ENCODE measurements at places on chromosomes 2 and 18.

GRCh38 chr2:166637051-166637450 lies 143.0 kb upstream of the SCN7A start:
- no peak for DNase-seq

DNA sequence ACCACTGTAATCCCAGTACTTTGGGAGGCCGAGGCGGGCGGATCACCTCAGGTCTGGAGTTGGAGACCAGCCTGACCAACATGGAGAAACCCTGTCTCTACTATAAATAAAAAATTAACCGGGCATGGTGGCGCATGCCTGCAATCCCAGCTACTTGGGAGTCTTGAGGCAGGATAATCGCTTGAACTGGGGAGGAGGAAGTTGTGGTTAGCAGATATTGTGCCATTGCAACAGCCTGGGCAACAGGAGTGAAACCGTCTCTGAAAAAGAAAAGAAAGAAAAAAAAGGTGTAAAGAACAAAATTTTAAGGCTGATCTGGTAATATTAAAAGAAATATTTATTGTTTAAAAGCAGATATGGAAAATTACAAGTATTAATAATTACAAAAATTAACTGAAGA lies 29.7 kb downstream of the ZNF804A start:
- no peak for DNase-seq

DNA sequence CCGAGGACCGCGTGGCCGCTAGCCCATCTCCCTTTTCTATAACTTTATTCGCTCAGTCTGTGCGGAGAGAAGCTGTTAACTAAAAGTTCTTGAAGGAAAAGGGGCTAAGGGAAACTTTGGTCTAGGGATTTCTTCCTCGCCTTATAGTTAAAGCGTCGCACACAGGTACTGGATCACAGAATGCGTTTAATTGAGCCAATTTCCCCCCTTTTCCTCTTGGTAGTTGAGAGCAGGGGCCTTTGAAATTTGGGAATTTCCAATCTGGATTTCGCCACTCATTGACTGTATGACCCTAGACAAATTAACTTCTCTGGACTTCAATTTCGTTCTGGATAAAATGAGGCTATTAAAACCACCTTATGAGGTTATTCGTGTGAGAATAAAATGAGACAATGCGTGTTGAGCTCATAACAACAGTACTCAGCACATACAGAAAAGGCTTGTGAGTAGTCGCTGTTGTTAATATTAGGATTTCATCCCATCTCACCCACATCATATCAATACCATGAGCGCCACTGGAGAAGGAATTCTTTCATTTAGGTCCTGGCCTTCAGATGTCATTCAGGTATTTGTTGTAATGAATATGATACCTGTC lies 763 bp upstream of the OLA1 start:
- no peak for DNase-seq

DNA sequence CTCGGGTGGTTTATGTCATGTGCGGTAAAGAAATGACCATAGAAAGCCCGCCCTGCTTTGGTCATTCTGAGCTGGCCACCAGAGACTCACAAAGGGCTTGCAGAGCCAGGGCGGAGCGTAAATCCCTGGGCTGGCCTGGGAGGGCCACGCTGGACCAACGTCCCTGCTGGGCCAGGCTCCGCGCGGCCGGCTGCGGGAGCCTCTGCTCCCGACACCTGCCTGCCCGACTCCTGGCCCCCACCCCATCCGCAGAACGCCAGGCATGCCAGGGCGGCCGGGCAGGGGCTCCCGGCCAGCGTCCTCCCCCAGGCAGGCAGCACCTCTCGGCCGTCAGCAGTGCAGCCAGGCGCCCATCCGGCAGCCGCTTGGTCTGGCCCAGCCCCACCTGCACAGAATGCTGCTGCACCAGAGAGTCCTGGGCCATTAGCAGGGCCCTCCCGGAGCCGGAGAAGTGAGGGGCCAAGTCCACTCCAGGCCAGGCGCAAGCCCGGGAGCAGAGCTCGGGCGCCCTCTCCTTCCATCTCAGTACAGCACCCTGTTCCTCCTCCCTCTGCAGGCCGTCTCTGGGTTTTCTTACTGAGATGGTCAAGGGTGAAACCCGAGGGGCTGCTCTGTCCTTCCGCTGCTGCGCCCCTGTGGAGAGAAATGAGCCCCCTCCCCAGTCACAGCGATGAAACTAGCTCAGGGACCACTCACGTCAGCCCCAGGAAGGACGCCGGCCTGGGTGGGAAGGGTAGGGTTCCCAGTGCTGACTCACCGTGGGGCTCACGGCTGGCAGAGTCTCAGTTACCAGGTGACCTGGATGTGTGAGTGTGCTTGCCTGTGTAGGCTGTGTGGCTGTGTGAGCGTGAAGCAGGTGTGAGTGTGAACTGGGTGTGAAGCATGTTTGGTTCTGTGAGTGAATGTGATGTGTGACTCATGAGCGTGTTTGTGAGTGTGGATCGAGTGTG lies 83.3 kb downstream of the PTGR3 start:
- no peak for DNase-seq

DNA sequence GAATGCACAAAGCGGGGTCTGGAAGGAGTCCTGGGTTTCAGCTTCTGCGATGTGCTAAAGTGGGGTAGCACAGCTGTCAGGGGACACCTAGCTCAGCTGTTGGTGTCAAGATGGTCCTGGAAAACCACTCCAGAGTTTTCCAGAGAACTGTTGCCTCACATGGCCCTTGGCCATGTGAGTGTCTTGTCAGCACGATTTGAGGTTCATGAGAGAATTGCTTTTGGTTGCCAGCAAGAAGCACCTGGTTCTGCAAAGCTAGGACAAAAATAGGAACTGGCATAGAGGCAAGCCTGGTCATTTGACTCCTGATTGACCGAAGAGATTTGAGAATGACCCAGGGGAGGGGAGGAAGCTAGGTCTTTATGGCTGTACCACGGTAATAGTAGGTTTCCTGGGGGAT lies 50.4 kb upstream of the CTLA4 start:
- DNase-seq, result no peak

DNA sequence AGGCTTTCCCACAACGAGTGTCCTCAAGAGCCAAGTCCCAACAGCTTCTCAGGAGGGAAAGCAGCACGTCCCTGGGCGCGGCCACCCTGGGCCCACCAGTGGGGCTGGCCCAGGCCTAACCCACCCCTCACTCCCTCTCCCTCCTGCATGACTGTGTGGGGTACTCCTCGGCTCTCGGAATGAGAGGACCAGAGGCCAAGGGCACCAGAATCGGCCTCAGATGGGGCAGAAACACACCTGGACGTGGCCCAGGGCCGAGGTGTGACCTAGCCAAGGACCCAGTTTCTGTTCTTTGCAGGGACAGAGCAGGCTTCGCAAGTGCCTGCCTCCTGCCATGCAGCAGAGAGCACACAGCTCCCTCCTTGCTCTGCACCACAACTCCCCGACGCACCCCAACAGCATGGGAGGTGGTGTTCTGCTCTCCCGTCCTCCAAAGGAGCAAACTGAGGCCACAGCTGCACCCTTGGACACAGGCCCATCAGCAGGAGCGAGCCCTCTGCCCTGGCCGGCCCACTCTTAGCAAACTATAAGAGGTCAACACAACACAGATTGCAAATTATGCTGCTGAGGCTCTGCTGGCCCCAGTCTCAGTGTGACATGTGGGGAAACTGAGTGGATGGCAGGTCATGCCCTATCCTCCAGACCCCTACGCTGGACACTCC lies 19.7 kb downstream of the HS6ST1 start:
- DNase-seq, result no peak

- no peak for DNase-seq
These were observed 5.0 kb downstream of the SFTPB start for GRCh38 chr2:85662899-85663593.

GRCh38 chr18:38301621-38302020 lies 736.0 kb upstream of the CELF4 start:
- no peak for DNase-seq

DNA sequence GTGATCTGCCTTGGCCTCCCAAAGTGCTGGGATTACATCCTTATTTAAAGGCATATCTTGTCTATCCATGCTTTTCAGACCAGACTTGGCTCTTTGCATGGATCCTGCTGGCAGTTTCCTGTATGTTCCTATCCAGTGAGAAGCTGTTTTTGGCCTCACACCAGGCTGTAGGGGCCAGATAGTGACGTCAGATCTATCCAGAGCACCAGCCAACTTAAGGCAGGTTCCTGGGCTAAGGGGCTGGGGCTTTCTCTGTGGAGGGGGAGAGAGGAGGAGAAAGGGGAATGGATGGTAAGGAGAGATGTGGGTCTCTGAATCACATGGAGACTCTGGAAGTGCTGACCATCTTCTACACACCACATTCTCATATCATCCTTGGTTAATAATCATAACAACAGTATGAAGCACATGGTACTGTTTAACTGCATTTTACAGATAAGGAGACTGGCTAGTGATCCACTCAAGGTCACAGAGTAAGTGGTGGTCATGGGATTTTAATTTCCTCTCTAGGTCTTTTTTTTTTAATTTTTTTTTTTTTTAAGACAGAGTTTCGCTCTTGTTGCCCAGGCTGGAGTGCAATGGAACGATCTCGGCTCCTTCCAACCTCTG lies 2.0 kb upstream of the FAM117B start:
- DNase-seq, result no peak

GRCh38 chr2:182422864-182423263 lies 4.0 kb downstream of the PDE1A start:
- DNase-seq, result no peak

- no peak for DNase-seq
These were observed 240.7 kb upstream of the RAB6C start for GRCh38 chr2:129738799-129739198.

DNA sequence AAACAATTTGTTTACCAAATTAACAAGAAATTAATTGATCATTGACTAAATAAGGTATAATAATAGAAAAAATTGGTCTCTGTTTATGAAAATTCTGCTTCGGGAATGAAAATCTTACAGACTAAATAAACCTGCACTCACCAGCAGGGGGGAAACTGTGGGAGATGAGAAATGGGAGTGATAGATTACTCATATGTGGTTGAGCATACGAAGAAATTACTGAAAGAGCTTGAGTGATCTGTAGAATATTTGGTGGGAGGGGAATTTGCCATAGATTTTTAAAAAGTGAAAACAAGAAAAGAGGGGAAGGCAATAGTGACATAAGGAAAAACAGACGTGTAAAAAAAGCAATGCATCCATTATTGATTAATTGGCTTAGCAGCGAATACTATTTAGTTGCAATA lies 2.2 kb downstream of the HMSD start:
- DNase-seq, result no peak

GRCh38 chr2:60405271-60405919 lies 148.1 kb downstream of the BCL11A start:
- no peak for DNase-seq

- peak; percentile 75 for DNase-seq
These were observed 18.2 kb upstream of the TMEM247 start for GRCh38 chr2:46461011-46461674.

DNA sequence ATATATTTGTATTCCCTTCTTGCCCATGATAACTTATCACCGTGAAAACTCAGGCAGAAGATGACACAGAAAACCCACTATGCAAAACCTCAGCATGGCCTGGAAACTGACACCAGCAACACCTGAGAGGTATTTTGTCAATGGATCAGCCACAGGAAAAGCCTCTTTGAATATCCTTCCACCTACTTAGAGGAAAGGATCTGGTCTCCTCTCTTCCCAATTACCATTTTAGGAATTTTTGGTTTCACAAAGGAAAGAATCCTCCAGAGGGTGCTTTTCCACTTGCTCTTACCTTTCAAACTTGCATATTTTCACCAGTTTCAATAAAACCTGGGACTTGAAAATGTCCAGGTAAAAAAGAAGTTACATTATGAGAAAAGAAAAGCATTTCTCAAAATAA lies 20.0 kb upstream of the MEIS1 start:
- DNase-seq, result no peak

DNA sequence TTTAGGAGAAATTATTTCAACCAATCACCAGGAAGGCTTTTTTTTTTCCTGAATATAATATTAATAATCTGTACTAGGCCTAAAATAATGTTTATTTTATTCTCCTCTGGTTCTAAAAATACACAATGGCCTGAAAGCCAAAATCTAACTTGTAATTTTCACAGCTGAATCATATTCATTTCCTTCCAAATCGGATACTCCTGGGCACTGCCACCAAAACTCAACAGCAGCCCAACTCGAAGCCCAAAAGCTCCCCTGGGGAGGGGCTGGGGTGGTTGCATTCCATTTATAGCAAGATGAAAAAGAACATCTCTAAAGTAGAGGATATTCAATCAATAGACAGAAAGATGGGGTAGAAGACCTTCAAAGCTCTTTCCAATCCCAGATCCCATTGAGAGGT lies 100.5 kb upstream of the SETBP1 start:
- no peak for DNase-seq

DNA sequence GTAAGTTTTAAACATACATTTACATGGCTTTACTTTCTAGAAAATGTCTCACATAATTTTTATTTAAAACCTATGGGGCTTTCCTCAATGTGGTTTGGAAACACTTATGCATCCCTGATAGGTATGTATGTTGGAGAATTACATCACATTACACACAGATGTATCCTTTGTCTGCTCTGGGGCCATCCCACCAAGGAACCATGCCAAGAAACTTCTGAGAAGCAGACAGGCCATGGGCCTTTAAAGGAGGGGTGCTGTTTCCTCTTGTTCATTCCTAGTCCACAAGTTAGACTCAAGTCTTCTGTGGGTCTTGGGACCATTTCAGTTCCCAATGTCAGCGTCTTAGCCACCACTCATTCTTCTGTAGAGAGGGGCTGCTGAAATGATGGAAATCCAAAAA lies 162.0 kb upstream of the SETBP1 start:
- DNase-seq, result no peak

GRCh38 chr2:218953366-218953954 lies 6.0 kb upstream of the CDK5R2 start:
- no peak for DNase-seq

DNA sequence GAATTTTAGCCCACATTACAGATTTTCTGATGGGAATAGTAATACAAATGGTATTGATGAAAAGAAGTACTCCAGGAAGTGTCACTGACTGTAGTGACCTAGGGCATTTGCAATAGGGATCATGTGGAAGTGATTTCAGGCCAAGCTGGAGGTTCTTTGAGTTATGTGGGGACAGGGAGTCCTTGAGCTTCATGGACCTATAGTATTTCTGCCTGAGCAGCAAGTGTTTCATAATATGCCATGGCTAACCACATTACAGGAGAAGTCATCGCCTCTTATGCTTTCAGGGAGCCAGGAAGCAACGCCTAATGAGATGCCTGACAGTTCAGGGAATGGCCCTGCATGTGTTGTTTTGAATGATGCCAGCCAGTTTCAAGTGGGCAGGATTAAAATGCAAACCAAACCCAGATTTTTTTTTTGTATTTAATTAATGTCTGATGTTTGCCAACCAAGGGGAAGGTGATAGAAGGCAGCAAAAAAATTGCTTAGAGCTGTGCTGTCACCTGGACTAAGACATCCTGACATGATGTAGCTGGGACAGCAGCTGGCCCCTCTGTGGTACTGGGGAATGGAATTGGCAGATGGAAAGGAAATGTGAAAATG lies 109.5 kb downstream of the RAPGEF4 start:
- DNase-seq, result no peak

GRCh38 chr2:215812966-215813365 lies 200.4 kb downstream of the MREG start:
- no peak for DNase-seq

DNA sequence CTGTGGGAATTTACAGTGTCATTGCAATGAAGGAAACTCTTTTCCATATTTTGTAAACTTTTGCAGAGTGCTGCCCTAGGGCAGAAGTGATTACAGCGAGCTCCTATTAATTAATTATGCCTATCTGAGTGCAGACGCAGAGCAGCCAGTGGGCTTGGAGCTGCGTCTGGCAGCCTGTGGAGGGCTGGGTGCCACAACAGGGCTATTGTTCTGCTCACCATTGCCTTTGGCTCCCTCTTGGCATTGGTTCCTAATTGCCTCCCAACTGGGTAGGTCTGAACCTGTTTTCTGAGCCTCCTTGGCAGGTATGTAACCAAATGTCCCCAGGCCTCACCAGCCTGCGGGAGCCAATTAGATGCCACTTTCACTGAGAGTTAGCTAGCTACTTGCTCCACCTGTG lies 25.6 kb upstream of the ITGB6 start:
- no peak for DNase-seq

Measured in T-helper 9 cell (primary cell).